ENCODE measurements at places on chromosomes 11 and 22.

DNA sequence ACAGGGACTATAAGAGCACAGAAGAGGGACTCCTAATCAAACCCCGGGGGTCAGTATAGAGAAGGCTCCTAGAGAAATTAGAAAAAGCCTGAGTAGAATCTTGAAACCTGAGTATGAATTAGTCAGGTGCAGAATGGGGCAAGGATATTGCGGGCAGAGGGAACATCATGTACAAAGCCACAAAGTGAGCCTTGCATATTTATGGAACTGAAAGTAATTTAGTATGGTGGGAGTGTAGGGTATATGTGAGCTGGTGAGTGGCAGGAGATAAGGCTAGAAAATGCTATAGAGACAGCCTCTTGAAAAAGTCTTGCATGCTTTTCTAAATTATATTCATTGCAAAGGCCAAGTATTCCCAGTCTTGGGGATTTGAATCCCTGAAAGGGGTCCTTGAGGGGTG, 93.7 kb downstream of the STIM1 start:
- DNase-seq = no peak

GRCh38 chr11:115222218-115222862, 281.9 kb downstream of the CADM1 start:
- no peak for DNase-seq

DNA sequence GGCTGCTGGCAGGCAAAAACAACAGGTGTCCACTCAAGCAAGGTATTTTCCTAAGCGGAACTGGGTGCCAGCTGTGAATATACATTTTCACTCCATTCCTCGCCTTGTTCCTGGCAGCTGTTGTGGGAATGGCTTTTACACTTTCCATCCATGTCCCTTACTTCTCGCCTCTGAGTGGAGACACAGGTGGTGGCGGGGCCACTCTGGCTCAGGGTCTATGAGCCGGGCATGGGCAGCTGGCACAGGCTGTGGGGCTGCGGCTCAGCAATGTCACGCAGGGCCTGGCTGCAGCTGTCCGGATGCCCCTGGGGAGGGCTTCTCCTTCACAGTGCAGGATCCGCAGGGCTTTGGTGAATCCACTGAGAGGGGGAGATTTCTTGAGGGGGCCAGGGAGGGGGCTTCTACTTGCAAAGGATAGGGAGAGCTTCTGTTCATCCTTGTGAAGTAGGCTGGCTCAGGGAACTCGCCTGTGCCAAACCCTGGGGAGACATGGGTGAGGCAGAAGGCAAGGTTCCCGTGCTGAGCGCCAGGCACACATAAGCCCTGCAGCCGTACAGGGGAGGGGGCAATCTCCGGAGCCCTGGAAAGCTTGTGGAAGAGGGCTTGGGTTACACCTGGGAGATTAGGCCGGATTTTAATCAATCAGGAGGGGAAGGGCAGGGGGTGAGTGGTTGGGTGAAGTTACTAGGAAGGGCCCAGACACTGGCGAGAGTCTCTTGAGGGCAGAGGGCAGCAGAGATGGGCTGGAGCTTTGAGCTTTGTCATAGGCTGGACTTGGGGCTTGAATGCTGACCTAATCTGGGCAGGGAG, 45.7 kb downstream of the KCNQ1OT1 start:
- no peak for DNase-seq

- DNase-seq = no peak
Observed at GRCh38 chr11:11213117-11213516, 139.9 kb downstream of the CSNK2A3 start.

- DNase-seq = no peak
Observed at GRCh38 chr11:94144216-94144615, 15.6 kb downstream of the PANX1 start.

DNA sequence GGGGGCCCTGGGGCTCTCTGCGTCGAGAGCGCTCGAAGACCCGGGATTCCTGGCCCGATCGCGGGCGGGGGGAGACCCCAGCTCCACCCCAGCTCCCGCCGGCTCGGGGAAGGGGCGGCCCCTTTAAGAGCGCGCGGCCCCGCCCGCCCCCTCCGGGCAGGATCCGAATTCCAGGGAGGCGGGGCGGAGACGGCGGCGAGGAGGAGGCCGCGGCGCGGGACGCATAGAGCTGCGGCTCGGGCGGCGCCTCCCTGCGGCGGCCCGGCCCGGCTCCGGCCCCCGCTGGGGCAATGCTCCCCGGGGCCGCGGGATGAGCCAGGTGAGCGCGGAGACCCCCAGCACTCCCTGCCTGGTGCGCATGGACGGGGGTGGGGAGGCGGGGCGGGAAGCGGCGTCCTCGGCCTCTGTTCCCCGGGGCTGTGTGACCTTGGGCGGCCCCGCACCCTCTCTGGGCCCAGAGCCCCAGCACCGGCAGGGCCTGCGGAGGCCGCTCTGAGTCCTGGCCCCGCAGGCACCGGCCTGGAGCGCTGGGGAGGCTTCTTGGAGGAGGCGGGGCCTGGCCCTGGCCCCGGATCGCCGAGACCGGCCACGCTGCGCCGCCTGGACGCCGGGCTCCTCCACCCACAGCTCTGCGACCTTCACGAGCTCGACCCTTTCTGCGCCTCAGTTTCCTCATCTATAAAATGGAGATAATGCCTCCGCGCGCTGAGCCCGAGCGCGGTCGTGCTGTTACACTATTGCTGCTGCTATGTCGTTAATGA, 565 bp downstream of the GAS2L1 start:
- DNase-seq = no peak

GRCh38 chr11:45178890-45179671, 32.6 kb downstream of the PRDM11 start:
- DNase-seq = no peak

DNA sequence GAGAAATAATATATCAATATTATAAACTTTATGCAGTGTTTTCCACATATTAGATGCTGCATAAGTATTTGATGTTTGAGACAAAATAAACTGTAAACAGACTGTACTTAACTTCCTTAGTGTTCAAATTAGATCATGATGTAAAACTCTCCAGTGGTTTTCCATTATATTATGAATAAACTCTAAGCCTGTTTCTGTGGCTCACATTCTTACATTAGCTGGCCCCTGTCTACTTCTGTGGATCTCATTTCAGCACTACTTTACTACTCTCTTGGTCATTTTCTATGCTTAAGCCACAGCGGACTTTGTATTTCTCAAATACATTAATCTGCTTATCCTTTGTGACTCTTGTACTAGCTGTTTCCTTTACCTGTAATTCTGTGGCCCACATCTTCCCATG, 55.6 kb downstream of the ARHGEF12 start:
- DNase-seq = no peak

DNA sequence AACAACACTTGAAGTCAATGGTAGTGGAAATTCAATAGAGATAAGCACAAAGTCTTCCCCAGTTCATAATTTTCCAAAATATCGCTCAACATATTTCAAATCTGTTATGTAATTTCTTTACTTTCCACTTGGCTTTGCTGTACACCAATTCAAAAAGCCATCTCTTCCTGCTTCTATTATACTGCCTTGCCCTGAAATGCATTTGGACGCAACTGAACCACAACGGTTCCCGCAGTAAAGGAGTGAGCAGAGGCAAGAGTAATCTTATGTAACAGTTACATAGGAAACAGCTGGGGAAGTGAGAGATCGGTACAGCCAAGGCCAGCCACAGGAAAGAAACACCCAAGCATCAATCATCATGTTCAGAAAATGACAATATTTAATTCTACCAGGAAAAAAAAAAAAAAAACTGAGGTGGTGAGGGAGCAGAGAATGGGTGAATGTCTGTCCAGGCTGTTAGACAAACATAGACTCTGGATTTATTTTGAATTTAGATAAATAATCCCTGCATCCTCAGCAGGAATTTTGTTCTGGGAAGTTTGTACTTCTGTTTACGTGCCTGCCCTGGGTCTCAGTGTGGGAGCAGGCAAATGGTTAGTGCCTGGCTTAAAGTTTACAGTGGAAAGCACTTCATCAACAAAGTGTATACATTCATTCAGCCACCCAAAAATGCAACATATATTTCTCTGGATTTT, 392.2 kb downstream of the ETS1 start:
- DNase-seq = no peak

DNA sequence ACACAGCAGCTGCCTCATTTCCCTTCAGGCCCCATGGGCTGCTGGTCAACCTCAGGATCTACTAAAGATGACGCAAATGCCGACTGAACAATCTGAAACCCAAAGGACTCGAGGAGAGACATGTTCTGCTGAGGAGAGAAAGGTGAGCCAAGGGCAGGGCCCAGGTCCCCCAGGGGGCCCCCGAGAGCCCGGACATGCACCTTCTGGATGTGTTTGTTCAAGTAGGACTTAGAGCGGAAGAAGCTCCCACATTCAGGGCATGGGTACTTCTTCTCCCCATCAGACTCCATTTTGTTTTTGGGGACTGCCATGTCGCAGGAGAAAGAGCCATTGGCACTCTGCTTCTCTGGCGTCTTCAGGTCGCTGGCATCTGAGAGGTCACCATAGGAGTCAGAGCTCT, 19.3 kb downstream of the PATZ1 start:
- no peak for DNase-seq

DNA sequence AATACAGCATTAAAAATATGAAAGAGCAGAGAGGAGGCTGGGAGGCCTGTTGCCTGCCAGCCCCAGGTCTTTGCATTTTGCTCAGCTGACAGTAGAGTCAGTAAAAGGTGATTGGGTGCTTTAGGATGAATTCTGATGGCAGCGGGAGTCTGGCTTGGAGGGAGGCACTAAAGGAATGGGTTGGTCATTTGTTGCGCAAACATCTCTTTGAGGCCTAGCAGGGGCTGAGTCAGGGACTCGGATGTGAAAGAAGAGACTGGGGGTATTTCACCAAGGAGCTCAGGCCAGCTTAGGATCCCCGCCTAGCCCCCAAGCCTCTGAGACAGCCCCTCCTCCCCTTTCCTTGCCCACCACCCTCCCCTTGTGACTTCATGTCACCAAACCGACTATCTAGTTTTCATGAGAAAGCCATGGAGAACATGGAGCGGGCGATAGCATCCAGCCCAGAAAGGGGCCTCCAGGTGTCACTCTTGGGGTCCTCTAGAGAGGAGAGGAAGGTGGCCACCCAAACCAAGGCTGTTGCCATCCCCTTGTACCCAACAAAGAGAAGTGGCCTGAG, 9.7 kb downstream of the DGKZ start:
- DNase-seq = no peak

DNA sequence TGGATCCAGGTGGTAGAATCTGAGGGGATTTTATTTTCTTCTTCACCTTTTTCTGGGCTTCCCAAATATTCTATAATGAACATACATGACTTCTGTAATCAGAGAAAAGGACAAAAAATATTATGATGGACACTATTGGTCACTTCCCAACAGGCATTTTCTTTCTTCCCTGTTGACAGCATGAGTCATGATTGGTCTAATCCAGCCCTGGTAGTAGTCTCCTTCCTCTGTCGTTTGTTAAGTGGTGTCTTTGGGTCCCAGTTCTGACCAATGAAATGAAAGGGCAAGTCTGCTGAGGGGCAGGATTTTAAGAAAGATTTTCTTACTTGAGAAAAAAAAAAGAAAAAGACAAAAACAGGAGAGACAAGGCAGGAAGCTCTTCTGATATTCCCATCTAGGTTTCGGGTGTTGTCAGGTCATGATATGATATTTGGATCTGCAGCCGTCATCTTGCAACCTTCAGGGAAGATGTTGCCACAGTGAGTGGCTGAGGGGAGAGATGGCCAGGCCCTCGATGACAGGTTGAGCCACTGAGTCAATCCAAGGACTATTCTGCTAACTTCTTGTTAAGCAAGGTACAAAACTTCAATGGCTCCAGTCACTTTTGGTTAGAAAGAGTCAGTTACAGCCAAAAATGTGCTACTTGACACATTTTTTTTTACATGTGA, 23.3 kb upstream of the PLEKHB1 start:
- DNase-seq = no peak

DNA sequence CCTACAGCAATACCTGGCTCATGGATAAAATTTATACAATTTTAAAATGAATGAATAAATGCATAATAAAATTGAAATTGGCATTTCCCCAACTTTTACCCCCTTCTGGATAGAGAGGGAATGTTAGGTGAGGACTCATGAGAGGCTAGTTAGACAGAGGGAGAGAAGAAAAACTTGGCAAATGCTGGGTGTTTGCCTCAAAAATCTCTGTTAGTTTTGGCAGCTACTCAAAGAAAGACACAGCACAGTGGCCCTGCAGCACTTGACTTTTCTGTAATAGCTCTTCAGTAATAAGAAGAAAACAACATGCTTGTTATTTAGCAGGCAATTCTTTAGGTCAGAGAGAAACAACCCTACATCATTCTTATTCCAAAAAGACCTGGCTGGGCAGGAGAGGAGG, 20.7 kb upstream of the IZUMO1R start:
- DNase-seq = no peak

DNA sequence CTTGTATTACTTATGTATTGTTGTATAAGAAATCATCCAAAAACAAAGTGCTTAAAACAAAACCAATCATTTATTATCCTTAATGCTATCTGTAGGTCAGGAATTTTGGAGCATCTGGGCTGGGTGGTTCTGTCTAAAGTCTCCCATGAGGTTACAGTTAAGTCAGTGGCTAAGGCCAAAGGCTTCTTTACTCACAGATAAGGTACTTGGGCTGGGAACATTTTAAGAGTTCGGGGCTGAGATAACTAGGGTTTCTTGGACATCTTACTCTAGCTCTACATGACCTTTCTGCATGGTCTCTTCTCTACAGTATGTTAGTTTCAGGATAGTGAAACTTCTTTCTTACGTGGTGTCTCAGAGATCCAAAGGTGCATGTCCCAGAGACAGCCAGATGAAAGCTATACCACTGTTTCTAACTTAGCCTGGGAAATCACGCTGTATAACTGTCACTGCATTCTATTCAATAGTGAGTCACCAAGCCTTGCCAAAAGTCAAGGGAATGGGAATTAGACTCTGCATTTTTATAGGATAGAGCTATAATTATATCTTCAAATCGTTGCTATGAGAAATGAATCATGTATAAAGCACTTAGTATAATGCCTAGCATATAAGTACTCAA, 29.6 kb downstream of the SOX6 start:
- no peak for DNase-seq

DNA sequence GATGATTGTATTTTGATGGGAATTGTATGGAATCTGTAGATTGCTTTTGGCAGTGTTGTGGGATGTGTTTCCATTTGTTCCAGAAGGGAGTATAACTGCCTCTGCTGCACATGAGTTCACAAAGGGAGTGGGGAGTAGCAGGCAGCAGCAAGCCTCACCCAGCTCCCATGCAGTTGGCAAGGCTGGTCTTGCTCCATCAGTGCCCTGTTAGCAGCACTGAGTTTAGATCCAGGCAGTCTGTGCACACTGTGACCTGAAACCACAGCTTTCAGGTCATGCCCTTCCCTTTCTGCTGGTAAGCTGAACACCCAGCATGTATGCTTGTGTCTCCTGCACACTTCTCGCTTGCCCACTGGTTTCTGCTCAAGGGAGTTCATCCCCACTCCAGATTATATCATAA, 3.7 kb upstream of the NUCB2 start:
- DNase-seq = no peak

GRCh38 chr11:108586600-108586999, 7.0 kb downstream of the EXPH5 start:
- no peak for DNase-seq

GRCh38 chr11:130924750-130925149, 8.5 kb upstream of the SNX19 start:
- DNase-seq = no peak
